NCI-H1436 (cell line): ENCODE measurements at places on chromosomes 16 and 17.

DNA sequence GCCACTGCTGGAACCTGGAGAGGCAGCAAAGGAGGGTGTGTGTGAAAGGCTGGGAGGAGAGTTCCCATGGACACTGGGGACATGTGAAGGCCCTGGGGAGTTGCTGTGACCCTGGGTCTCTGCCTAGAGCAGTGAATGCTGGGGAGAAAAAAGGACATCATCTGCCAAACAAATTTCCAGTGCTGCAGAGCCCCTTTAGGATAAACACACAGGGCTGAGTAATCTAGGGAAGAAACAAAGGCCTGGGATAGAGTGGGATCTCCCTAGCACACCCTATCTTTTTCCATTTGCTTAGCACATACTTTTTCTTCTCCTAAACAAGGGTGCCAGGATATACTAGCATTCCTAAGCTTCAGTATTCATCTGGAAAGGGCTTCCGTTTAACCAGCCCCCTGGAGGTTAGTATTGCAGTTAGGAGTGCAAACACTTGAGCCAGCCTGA is 3.3 kb upstream of the HIGD1B start:
- DNase-seq: no peak

- DNase-seq: no peak
These were observed at the start of gene SLC16A5 for GRCh38 chr17:75087558-75088453. SLC16A5 (plus strand) TSS chr17:75087954; CDS start chr17:75093637, 5,683 bp downstream.

- no peak for DNase-seq
These were observed 30.1 kb upstream of the PMFBP1 start for GRCh38 chr16:72202014-72202413.

GRCh38 chr17:83192161-83192788 is 112.9 kb downstream of the METRNL start:
- DNase-seq: no peak

- no peak for DNase-seq
These were observed 207.9 kb downstream of the TANC2 start for GRCh38 chr17:63173903-63174302.

DNA sequence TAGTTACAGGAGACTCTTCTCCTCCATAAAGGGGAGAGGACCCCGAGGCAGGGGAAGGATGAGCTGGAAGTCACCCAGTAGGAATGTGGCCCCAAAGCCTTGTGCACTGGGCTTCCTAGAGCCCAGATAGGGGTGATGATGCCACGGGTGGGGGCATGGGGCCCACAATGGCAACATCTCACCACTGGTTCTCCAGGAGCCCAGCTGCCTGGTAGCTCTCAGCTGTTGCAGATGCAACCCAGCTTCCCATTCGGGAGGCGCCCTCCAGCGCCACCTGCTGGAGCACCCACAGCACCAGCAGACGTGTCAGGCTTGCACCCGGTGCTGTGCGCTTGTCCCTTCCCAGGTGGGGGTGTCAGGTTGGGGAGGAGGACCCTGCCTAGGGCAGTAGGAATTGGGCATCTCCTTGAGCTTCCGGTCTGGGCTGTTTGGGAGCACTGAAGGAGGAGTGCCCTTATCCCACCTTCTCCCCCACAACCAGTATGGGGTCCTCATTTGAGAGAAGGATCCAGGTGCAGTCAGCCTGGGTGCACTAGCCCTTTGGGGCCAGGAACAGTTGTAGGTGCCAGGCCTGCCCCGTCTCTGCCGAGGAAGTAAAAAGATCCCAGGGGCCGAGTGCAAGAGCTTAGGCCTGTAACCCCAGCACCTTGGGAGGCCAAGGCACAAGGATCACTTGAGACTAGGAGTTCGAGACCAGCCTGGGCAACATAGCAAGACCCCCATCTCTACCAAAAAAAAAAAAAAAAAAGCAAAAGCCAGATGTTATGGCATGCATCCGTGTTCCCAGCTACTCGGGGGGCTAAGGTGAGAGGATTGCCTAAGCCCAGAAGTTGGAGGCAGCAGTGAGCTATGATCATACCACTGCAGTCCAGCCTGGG is 14.4 kb downstream of the CDIPT start:
- peak; percentile 57 for DNase-seq
